Lung (tissue), 17 donors: ENCODE measurements at places on chromosomes 16 and 17. TPM values are rescaled to one million over a fixed set of nuclear protein-coding genes. Genes with fewer than 3 reads are reported as not detected.
A peak's percentile ranks its signal among the peaks of the same experiment; 100 is the strongest.

DNA sequence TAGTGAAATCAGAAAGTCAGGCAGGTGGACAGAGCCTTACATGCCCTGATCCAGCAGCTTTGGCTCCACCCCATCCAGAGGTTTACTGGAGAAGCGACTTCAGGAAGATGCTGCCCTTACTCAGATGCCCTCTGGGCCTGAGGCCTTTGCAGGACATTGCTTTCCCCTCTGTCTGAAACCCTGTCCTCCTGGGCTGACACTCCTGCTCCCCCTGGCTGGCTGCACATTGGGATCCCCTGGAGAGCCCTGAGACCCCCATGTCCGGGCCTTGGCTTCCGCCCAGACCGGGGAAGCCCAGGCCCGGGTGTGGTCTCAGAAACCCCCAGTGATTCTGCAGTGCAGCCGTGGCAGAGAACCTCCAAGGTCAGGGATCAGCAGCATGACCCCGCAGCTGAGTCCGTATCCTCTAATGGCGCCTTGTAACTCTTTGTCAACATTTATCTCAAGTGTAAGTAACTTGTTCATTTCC, 36.6 kb downstream of the BCO1 start:
- no peak for DNase-seq

- no peak for DNase-seq
Observed at GRCh38 chr16:81437865-81438264, 6.7 kb upstream of the CMIP start.

DNA sequence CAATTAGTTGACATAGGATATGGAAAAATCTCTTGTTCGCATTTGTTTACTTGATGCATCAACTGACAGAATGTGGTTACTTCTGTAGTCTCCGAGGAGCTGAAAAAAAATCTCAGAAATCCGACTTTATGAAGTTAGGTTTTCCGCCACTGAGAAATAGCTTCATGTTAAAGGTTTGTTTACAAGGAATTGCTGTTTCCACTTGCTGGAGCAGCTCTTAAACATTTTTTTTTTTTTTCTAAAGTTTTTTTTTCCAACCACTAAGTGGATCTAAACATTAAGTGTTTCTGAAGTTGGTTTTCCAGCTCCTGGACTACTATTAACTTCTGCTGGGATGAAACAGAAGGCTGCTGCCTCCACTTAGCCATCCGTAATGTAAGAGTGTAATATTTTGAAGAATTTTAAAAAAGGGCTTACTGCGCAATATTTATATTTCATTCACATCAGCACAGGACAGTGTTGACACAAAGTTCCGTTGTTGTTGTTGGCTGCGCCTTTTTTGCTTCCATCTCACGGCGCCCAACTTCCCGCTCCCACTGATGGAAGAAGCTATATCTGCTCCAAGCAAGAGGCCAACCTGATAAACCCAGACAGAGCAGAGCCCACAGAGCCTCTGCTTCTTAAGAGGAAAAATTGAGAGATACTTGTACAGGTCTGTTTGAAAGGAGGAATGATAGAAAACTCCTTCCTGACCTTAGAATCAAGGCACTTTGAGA, 167.7 kb upstream of the KCNJ16 start:
- peak; percentile 64 for DNase-seq

GRCh38 chr17:48728232-48729231, at the start of gene HOXB13:
HOXB13 (minus strand) TSS chr17:48728750; CDS start chr17:48728593, 157 bp downstream.
- peak; percentile 41 for DNase-seq

GRCh38 chr17:81090361-81091136, 55.6 kb downstream of the BAIAP2 start:
- peak; percentile 64 for DNase-seq

DNA sequence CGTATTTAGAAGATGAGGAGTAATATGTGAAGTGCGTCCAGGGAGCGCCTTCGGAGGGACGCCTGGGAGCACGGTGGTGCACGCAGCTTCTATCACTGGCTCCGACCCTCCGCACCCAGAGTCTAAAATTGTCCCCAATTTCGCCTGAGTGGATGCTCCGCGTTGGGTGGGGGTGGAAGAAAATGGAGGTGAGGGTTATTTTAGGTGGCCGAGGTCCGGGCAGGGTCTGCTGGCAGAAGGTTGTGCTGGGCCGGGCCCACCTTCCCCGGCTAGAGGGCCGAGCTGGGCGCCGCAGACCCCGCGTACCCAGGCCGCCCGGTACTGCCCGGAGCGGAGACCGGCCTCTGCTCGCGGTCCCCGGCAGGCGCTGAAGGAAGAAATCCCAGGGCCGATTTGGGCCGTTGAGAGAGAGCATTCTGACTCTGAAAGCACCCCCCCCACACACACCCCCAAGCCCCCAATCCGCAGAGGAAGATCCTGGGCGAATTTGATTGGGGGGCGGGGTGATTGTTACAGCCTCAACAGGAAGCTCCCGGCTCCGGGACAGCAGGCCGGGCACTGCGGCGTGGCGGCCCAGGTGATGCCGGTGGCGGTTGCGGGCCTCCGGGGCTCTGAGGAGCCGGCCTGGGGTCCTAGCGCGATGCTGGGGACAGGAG, 3.0 kb downstream of the BAHCC1 start:
- peak; percentile 64 for DNase-seq

DNA sequence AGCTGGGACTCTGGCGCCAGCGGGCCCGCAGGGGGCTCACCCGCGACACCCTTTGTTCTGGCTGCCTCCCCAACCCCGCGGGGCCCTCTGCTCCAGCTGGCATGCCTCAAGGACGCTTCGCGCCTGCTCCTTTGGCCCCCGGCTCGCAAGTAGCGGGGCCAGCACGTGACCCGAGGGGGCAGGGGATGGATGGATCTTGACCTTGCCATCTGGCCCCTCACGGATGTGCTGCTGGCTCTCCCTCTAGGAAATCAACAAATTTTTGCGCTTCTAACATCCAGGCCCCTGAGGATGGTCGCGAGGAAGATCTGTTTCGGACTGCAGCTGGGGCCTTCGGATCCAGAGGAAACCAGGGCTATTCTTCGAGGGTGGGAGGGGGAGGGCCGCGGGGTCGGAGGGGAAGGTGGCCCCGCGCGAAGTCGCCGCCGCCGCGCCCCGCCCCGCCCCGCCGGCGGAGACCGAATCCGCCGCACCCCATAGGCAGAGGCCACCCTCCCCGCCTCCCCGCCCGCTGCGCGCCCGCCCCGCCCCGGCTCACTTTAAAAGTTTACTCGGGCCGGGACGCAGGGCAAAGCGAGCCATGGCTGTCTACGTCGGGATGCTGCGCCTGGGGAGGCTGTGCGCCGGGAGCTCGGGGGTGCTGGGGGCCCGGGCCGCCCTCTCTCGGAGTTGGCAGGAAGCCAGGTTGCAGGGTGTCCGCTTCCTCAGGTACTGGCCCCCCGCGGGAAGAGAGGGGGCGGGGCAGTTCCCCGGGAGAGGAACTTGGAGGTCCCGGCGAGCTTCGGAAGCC, at the start of gene ACSF2:
TSS of gene ACSF2 (plus strand) at position 537 of the 790 bp plus-strand sequence. CDS start at position 581, 44 bp downstream.
- DNase-seq = peak; percentile 89

- peak; percentile 75 for DNase-seq
Observed at GRCh38 chr17:352421-353212, at the start of gene RPH3AL. RPH3AL (minus strand) TSS chr17:352807; CDS start chr17:327543, 25,264 bp downstream.

DNA sequence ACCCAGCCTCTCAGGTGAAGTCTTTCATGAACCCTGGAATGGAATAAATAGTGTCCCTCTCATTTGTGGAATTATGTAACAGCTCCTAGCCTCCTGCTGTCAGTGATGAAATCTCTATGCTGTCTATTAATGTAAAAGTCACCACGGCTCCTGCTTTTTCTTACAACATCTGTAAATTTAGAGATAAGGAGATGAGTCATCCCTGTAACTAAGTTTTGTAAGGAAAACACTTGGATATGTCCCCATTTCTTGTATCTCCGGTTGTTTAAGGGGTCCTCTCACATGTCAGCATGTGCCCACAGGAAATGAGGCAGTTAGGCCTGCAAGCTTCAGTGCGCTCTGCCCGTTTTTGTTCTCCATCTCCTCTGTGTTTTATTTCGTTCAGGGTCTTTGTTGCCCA, 2.8 kb upstream of the NAT9 start:
- no peak for DNase-seq

DNA sequence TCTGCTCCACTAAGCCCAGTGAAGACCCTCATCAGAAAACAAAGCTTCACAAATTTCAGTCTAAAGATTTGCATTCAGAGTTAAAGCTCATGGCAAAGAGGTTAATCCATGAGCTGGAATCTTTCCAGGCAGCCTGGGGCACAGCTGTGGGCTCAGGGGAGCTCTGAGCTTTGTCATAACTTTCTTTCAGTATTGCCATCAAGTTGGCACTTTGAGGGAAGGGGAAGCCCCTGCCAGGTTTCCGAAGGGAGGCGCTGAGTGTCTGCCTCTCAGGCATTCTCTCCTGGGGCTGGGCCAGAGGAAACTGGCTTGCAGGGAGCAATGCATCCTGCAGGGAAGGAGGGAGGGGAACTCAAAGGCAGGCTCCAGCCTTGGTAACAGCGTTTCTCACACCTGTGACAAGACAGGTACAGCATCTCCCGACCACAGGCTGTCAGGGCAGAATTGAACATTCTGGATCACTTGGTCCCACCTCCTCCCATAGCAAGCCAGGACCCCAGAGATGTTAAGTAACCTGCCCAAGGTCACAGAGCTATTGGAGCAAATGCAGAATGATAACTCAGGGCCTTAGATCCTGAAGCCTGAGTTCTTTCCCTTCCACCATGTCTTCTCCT, 3.9 kb downstream of the LPO start:
- DNase-seq = no peak

DNA sequence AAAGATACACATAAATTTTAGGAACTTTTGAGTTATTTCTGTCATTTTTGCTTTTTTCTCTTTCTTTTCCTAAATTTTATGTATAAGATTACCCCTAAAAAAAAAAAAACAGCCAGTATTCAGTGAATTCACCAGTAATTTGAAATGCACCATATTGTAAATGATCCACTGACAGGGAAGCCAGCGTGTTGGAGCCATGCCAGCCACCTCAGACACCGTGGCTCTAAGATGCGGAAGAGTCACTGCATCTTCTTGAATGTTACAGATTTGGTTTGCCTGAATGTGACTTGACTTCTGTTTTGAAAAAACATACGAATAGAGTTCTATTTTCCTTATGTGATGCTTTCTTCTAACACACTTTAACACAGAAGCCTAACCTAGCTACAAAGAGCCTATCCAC, 37.4 kb downstream of the CLUAP1 start:
- DNase-seq = no peak

DNA sequence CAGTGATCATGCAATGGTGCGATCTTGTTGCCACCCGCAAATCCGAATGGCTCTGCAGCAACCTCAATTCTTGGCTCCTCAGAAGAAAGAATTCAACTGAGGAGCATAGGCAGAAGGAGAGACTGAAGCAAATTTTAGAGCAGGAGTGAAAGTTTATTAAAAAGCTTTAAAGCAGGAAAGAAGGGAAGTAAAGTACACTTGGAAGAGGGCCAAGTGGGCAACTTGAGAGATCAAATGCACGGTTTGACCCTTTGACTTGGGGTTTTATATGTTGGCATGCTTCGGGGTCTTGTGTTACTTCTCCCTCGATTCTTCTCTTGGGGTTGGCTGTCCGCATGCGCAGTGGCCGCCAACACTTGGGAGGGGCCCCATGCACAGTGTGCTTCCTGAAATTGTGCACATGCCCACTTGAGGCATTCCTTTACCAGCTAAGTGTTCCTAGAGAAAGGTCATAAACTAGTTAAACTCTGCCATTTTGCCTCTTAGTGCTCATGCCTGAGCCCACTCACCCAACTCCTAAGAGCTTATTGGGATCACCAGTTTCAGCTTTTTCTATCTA, 36.7 kb downstream of the ZNRF1 start:
- peak; percentile 46 for DNase-seq

DNA sequence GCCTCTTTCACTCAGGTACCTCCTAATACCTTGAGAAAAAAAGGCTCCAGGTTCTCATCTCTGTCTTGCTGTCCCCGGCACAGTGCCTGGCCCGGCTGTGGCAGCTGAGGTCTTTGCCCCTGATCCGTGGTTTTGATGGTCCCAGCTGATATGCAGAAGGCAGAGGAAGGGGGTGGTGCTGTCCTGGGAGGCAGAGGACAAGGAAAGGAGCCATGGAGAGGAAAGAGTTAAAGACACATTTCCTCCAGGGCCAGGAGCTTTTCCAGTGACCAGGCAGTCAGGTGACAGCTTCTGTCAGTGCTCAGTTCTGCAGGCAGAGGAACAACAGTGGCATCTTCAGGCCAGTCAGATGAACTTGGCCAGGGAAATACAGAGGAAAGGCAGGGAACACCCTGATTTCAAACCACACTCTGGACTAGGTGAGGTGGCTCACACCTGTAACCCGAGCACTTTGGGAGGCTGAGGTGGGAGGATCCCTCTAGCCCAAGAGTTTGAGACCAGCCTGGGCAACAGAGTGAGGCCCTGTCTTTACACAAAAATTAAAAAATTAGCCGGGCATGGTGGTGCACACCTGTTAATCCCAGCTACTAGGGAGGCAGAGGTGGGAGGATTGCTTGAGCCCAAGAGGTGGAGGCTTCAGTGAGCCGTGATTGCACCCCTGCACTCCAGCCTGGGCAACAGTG, 3.3 kb upstream of the COG1 start:
- DNase-seq = peak; percentile 53

DNA sequence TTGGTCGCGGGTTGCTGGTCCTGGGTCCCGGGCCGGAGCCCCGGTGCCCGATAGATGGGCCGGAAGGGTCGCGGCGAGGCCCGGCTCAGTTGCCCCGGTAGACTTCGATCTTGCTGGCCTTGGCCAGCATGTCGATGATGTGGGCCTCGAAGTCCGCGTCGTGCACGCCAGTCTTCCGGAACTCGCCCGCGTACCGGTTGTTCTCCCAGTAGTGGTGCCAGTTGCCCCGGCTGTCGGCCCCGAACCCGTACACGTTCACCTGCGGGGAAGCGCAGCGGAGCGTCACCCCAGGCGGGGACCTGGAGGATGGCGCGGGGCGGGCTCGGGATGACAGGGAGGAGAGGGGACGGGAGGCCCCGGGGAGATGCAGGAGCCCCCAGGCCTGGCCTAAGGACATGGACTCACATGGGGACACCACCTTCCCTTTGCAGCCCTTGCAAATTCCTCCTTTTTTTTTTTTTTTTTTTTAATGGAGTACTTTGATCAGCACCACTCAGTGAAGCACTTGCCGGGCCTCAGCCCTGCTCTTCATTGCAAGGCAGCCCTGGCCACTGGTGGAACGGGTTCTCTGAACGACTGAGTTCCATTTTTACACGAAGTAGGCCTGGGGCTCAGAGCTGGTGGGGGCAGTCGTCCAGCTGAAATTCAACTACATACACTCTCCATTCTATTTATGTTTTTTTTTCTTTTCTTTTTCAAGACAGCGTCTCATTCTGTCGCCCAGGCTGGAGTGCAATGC, 35.1 kb downstream of the DDX19A start:
- peak; percentile 37 for DNase-seq

- peak; percentile 25 for DNase-seq
Observed at GRCh38 chr16:68884861-68885720, 41.8 kb downstream of the TANGO6 start.

DNA sequence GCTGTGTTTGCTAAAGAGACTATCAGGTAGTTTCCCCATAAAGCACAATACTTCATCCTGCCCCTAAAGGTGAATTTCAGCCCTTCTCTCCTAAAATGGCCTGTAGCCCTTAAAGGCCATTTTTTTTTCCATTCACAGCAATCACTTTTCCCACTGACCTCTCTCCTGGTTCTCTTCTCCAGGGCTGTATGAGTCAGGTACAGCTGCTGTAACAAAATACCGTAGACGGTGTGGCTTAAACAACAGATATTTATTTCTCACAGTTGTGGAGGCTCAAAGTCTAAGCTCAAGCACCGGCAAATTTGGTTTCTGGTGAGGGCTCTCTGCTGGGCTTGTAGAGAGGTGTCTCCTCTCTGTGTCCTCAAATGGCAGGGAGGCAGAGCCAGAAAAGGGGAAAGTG, 44.7 kb downstream of the ZNF18 start:
- DNase-seq = no peak

The TMC7 gene
- total RNA-seq = 3.3 TPM

The LCAT gene
- 8.4 TPM for total RNA-seq

The KIF2B gene
- not detected for total RNA-seq

The USP6 gene
- 0.31 TPM for total RNA-seq

The DNAI2 gene
- total RNA-seq = 14.2 TPM

The C17orf50 gene
- total RNA-seq = 0.40 TPM
